ENCODE measurements at places on chromosomes 11 and 22. TPM values are rescaled to one million over a fixed set of nuclear protein-coding genes. Genes with fewer than 3 reads are reported as not detected.
A peak's percentile ranks its signal among the peaks of the same experiment; 100 is the strongest.

OR51V1 gene
- not detected for total RNA-seq

VWCE gene
- total RNA-seq, result 2.4 TPM

WBP2NL gene
- total RNA-seq, result 2.4 TPM

PTH gene
- total RNA-seq, result not detected

GAL3ST3 gene
- 0.14 TPM for total RNA-seq

- peak overlapping the region; percentile 96 for H3K27ac ChIP-seq
- peaks cover 30% of the 10 kb centered on the region for H3K36me3 ChIP-seq
- H3K4me3 ChIP-seq, result peak overlapping the region; percentile 76
- H3K4me1 ChIP-seq, result peaks cover 86% of the 10 kb centered on the region
Observed at GRCh38 chr11:128717516-128717915, 23.6 kb downstream of the FLI1 start.

GRCh38 chr22:35399114-35399677 is 744 bp upstream of the MCM5 start:
- H3K36me3 ChIP-seq, result peaks cover 24% of the 10 kb centered on the region
- DNase-seq, result no peak
- H3K27ac ChIP-seq, result peak overlapping the region; percentile 97
- peak overlapping the region; percentile 99 for H3K4me3 ChIP-seq
- peaks cover 23% of the 10 kb centered on the region for H3K4me1 ChIP-seq

DNA sequence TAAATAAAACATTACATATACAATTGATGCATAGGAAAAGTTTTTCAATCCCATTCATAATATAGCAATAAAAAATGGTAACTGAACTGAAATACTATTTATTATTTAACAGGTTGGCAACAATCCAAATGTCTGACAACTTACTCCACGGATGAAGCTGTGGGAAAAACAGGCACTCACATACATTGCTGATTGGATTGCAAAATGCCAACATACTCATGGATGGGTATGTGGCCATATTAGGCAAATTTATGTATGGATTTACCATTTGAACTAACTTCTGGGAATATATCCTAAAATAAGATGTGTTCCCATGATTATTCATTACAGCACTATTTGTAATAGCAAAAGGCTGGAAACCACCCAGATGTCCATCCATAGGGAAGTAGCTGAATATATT is 3.2 kb upstream of the BIRC2 start:
- no peak for DNase-seq
- H3K36me3 ChIP-seq, result peaks cover under 1% of the 10 kb centered on the region
- no peaks in the 10 kb centered on the region for H3K27me3 ChIP-seq
- no peak overlapping the region for H3K4me3 ChIP-seq
- H3K4me1 ChIP-seq, result peaks cover 22% of the 10 kb centered on the region

DNA sequence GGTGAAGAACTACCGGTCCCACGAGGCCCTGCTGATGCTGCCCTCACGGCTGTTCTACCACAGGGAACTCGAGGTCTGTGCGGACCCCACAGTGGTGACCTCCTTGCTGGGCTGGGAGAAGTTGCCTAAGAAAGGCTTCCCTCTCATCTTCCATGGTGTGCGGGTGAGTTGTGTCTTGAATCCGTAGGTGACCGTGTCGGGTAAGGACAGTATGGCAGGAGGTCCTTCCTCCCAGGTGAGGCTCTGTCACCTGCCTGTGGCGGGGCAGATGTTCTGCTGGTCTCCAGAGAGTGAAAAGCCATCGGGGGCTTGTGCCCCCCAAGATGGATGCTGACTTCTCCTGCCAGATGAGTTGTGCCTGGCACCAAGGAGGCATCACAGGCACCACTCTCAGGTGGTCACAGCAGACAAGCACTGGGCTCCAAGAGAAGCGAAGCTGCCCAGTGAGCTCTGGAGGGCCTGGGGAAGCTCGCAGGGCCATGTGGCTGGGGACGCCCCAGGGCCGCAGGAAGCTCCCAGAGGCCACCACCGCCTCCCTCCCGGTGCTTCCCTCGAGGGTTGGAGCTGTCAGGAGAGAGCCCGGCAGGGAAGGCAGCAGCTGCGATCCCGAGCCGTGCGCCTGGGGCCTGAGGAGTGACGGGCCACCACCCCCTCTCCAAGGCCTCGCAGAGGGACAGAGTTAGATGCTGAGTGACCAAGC is 17.3 kb upstream of the PANX2 start:
- H3K27me3 ChIP-seq, result peaks cover 10% of the 10 kb centered on the region
- DNase-seq, result no peak
- no peak overlapping the region for H3K4me3 ChIP-seq
- H3K27ac ChIP-seq, result no peak overlapping the region
- H3K4me1 ChIP-seq, result peaks cover 1% of the 10 kb centered on the region
- no peaks in the 10 kb centered on the region for H3K36me3 ChIP-seq

DNA sequence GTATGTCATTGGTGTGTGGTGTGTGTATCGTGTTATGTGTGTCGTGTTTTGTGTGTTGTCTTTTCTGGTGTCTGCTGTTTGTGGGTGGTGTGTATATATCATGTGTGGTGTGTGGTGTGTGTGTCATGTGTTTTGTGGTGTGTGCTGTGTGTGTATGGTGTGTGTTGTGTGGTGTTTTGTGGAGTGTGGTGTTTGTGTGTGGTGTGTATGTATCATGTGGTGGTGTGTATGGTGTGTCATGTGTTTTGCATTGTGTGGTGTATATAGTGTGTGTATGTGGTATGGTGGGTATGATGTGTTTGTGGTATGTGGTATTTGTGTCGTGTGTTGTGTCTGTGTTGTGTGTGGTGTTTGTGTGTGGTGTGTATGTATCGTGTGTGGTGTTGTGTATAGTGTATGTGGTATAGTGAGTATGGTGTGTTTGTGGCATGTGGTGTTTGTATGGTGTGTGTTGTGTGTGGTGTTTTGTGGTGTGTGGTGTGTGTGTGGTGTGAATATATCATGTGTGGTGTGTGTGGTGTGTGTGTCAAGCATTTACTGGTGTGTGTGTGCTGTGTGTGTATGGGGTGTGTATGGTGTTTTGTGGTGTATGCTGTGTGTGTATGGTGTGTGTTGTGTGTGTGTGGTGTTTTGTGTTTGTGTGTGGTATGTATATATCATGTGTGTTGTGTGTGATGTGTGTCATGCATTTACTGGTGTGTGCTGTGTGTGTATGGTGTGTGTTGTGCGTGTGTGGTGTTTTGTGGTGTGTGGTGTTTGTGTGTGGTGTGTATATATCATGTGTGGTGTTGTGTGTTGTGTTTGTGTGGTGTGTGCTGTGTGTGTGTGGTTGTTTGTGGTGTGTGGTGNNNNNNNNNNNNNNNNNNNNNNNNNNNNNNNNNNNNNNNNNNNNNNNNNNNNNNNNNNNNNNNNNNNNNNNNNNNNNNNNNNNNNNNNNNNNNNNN is 12.7 kb downstream of the PIM3 start:
- no peak overlapping the region for H3K27ac ChIP-seq
- H3K4me3 ChIP-seq, result no peak overlapping the region
- H3K36me3 ChIP-seq, result no peaks in the 10 kb centered on the region
- no peaks in the 10 kb centered on the region for H3K27me3 ChIP-seq
- DNase-seq, result no peak

DNA sequence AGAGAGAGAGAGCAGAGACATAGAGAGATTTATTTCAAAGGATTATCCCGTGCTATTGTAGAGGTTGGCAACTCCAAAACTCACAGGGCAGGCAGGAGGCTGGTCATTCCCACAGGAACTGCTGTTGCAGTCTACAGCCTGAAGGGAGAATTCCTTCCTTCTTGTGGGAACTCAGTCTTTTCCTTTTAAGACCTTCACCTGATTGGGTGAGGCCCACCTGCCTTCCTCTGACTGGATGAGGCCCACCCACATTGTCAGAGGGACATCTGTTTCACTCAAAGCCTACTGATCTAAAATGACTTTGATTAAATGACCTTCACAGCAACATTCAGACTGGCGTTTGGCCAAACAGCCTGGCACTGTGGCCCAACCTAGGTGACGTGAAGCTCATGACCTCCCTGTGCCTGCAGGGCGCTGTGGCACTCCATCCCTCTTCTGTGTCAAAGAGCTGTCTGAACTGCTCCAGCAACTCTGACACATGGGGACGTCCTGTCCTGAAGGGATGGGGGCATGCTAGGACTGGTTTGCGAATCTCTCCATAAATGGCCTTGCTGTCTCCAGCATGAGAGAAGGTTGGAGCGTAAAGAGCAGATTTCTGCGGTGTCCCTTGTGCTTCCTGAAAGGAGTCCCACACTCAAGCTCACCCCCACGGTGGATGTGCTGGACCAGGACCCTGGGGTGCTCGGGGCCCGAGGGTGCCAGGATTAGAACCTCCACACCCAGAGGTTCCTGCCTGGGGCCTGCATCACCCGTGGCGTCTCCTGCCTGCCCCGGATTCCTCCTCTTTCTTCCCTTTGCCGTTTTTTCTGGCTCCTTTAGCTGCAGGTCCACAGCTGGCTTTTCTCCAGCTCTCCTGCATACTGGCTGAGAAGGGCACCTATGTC is 20.7 kb downstream of the KRTAP5-5 start:
- DNase-seq, result no peak
- H3K4me3 ChIP-seq, result no peak overlapping the region
- H3K27ac ChIP-seq, result no peak overlapping the region
- H3K27me3 ChIP-seq, result peaks cover 8% of the 10 kb centered on the region

DNA sequence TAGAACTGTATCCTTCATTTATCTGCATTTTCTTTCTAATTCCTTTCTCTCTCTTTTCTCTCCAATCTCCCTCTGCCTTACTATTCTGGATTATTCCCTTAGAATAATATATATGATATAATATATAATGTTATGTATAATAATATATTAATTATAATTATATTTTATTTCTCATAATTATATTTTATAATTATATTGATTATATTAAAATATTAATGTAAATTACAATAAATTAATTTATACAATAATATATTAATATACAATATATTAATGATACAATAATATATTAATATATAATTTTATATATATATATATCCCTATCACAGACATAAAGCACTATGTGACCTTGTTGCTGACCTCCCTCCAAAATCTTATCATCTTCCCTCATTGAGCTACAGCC is 661.3 kb upstream of the CHORDC1 start:
- no peak for DNase-seq
- H3K27ac ChIP-seq, result no peak overlapping the region
- no peak overlapping the region for H3K4me3 ChIP-seq
- H3K36me3 ChIP-seq, result no peaks in the 10 kb centered on the region
- no peaks in the 10 kb centered on the region for H3K4me1 ChIP-seq

- DNase-seq, result no peak
- peaks cover 5% of the 10 kb centered on the region for H3K27me3 ChIP-seq
- no peaks in the 10 kb centered on the region for H3K36me3 ChIP-seq
- no peak overlapping the region for H3K27ac ChIP-seq
- no peak overlapping the region for H3K4me3 ChIP-seq
Observed at GRCh38 chr22:42304324-42304790, 33.9 kb upstream of the TCF20 start.

- no peak for DNase-seq
- no peaks in the 10 kb centered on the region for H3K4me1 ChIP-seq
- no peaks in the 10 kb centered on the region for H3K36me3 ChIP-seq
Observed at GRCh38 chr11:126543691-126544090, 188.2 kb downstream of the ST3GAL4 start.

DNA sequence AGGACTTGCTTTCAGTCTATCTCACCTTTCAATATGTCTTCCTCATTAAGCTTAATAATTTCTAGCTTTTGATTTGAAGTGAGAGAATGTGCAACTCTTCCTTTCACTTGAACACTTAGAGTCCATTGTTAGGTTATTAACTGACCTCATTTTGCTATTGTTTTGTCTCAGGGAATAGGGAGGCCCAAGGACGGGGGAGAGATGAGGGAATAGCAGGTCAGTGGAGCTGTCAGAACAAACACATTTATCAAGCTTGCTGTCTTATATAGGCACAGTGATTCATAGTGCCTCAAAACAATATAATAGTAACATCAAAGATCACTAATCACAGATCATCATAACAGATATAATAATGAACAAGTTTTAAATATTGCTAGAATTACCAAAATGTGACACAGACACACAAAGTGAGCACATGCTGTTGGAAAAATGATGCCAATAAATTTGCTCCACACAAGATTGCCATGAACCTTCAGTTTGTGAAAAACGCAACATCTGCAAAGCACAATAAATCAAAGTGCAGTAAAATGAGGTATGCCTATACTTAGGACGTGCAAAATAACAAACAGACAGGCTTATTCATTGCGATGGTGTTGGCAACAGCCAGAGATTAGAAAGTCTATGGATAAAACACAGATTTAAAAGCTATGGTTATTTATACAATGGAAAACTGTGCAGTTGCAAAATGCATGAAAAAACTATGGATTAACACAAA is 106.3 kb upstream of the TEAD1 start:
- peaks cover 20% of the 10 kb centered on the region for H3K27me3 ChIP-seq
- H3K4me3 ChIP-seq, result no peak overlapping the region
- H3K36me3 ChIP-seq, result no peaks in the 10 kb centered on the region
- DNase-seq, result no peak
- no peak overlapping the region for H3K27ac ChIP-seq
- H3K4me1 ChIP-seq, result no peaks in the 10 kb centered on the region

DNA sequence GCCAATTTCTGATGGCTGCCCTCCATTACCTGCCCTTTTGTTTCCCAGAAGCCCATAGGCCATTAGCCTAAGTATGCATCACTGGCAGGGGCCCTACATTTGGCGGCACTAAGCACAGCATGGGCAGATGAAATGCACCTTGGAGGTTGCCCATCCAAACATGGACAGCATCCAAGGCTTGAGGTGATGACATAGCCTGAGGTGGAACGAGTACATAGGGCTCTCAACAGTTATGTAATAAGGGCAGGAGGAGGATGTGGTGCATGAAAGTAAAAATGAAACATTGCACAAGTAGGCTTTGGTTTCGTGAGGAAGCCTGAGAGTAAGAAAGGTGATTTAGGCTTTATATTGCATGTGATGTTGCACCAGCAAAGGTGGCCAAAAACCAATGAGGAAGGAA is 148.1 kb downstream of the FAM76B start:
- no peaks in the 10 kb centered on the region for H3K27me3 ChIP-seq
- peak overlapping the region; percentile 88 for H3K27ac ChIP-seq
- peaks cover 24% of the 10 kb centered on the region for H3K36me3 ChIP-seq
- peak; percentile 45 for DNase-seq

DNA sequence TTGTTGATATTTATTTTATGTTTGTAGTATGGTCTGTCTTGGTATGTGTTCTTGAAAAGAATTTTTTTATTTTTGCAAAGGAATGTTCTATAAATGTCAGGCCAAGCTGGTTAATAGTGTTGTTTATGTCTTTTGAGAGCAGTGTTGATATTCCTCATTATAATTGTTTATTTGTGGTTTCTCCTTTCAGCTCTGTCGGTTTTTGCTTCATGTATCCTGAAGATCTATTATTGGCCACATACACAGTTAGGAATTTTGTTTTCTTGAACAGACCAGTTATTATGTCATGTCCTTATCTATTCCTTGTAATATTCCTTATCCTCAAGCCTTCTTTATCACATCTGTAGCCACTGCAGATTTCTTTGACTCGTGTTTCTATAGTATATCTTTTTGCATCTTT is 56.5 kb downstream of the PDHX start:
- no peak overlapping the region for H3K4me3 ChIP-seq
- H3K27ac ChIP-seq, result no peak overlapping the region
- no peaks in the 10 kb centered on the region for H3K27me3 ChIP-seq
- H3K4me1 ChIP-seq, result peaks cover 8% of the 10 kb centered on the region

DNA sequence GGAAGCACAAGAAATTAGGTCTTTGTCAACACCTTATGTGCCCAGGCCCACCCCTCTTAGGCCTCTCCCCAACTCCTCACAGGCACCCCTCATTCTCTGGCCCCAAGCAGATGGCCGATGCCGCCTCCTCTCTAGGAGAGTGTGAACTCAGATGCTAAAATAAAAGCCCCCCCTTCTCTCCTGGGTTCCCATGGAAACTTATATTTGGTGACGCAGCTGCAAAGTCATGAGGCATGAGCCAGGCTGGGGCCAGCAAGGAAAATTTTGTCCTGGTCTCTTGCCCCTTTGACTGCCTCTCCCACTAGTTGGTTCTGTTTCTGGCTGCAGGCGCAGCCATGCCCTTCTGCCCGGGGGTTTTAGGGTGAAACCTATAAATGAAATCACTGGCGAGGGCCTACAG is 11.8 kb downstream of the RCOR2 start:
- H3K4me1 ChIP-seq, result peaks cover 7% of the 10 kb centered on the region
- no peak for DNase-seq
- no peaks in the 10 kb centered on the region for H3K27me3 ChIP-seq
- no peak overlapping the region for H3K4me3 ChIP-seq

Data from activated naive CD8-positive, alpha-beta T cell treated with anti-CD3 and anti-CD28 coated beads, Interleukin-2, amount 10 ng/mL, durations not matched to agents 7 days and 5 days (primary cell).